ENCODE measurements at places on chromosomes 4 and X.

DNA sequence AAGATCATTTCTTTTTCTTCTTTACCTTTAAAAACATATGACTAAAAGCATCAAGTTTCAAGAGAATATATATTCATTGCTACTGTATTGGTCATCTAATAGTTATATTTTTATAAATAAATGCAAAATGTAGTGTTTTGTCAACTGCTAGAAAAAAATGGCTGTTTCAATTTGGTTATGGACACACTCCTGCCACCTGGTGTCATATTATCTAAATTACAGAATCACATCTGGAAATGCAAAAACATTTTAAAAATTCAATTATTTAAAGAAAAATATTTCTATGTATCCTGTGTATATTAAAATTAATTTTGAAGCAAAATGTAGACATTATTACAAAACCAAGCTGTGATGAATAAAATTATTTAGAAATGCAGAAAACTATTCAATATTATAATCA, 329.4 kb upstream of the PCDH18 start:
- no peak for DNase-seq

- DNase-seq = no peak
Observed at GRCh38 chrX:154046031-154046781, 26.5 kb upstream of the IRAK1 start.

DNA sequence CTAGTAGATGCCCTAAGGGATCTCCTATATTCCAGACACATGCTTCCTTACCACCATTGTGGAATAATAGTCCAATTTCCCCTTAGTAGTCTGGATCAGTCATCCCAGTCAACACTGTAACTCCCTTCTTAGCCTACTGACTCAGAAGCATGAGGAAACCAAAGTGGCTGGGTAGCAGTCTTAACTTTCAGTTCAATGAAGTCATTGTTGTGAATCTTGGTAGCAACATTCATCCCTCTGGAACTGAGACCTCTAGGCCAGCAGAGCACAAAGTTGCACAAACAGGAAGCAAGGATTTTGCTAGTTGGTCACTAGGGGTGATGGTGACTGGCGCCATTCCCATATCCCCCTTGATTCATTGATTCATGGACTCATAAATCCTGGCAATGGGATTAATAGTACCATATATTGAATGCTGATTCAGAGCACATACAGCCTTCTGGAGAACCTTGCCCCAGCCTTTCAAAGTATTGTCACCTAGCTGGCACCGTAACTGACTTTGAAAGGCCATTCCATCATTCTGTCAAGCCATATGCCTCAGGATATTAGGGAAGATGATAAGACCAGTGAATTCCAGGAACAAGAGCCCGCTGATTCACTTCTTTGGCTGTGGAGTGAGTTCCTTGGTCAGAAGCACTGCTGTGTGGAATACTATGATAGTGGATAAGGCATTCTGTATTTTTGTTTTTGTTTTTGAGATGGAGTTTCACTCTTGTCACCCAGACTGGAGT, 19.7 kb upstream of the GPAT3 start:
- no peak for DNase-seq

- DNase-seq = no peak
Observed at GRCh38 chr4:119678761-119679160, 50.2 kb upstream of the PDE5A start.

Data from stimulated activated CD8-positive, alpha-beta memory T cell treated with anti-CD3 and anti-CD28 coated beads, Interleukin-7, amount 100 ng/mL, for 48 hours (primary cell).